NCI-H1105 treated with DMSO at 0.1 percent for 48 hours (cell line): ENCODE measurements at places on chromosomes 5 and 9.

DNA sequence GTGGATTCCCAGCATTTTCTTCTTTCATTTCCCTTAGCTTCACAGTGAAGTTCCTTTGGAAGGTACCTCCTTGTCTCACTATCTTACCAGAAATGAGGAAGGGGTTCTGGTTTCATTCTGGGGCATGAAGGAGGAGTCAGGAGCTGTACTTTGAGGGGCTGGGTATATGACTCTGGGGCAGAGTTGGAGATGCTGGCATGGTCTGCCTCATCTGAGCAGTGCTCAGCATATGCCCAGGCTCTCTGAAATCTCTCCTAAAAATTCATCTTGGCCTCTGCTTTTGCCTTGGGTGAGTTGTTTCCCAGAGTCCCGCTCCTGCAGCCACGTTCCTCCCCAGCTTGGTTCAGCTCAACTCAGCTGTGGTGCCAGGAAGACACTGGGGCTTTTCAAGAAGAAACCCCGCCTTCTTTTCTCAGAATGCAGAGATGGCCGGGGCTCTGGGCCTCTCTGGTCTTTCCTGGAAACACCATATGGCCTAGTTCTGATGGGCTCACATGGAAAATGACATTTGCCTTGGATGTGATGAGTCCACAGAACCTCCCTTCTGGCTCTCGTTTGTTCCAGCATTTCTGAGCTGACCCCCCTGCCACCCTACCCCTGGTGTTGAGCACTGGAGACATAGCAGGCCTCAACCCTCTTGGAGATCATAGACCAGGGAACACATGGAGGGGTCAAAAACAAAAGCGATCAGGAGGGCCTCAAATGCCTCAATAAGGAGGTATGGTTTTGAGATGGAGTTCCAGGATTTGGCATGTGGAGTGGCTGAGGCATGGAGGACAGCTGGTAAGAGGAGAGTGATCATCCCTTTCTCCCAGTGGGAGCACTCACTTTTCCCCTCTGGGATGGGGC lies 12.0 kb upstream of the TGFBR1 start:
- no peak for DNase-seq

DNA sequence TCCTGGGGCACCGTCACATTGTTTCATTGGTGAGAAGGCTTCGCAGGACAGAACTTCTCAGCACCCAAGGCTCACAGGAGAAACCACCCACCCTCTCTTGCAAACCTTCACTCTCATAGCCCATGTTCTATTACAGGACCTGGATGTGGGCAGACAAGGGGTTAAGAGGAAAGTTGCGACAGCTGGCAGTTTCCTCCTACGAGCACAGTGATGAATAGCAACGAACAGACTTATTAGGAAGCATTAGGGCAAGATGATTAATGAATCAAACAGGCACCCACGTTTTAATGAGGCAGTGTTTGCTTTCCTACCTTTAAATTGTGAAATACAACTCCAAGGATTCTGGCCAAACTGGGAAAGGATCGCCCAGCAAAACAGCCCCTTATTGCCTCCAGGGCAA lies 339.3 kb downstream of the DRD1 start:
- DNase-seq = no peak

DNA sequence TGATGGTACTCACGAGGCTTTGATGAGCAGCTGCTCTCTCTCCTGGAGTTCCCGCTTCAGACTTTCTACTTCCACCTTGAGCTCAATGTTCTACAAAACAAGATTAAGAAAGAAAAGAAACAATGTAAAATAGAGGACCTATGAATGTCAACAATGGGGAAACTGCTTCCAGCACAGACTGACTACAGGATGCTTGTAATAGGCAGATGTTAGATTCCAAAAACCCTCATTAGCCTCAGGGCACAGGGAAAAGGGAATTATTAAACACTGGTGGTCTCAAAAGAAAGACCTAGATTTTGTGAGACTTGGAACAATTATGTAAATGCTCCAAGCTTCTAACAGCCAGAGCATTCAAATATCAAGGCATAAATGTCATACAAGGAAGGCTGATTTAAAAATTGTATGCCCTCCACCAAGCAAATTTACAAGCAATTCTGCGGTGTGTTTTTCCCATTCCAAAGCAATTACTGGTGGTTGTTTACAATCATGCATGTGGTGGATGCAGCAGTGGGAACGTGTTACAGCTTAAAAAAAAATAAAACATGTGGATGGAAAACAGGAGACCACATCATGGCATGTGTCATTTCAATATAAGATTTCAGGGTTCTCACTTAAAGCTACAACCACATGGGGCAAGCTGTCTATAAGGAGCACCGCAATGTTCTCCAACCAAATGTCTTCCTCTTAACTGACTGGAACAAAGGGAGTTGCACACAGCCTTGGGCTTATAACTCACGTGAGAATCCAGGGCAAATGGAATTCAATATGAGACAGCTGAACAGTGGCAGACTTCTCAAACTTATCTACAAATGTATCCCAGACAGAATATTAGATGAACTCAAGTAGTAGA lies 34.0 kb downstream of the CDK5RAP2 start:
- DNase-seq = no peak

DNA sequence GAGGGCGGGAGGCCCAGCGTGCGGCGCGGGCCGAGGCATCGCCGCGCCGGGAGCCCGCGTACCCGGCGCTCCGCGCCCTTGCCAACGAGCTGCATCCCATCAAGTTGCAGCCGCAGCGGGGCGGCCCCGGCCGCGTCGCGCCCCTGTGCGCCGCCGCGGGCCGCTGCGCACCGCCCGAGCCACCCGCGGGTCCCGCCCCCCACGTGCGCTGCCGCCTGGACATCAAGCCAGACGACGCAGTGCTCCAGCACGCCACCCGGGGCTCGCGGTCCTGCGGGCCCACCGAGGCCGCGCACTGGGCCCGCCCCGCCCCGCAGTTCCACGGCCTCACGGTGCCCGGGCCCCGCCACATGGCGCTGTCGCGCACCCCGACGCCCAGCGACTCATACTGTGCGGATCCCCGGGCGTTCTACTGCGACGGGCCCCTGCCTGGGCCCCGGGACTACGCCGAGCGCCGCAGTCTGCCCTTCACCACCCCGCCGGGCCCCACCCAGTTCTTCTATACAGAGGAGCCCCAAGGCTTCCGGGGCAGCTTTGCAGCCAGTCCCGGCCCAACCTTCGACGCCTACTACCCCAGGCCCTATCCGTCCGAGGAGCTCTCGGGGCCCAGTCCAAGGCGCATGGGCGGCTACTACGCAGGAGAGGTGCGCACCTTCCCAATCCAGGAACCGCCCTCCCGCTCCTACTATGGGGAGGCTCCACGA lies 2.6 kb downstream of the AJM1 start:
- DNase-seq = no peak

- DNase-seq = no peak
These were observed 6.8 kb downstream of the GARIN3 start for GRCh38 chr5:157159209-157159751.

GRCh38 chr9:121286973-121287741 lies 19.2 kb downstream of the GSN start:
- DNase-seq = no peak

GRCh38 chr9:21836437-21837161 lies 34.2 kb downstream of the MTAP start:
- no peak for DNase-seq

GRCh38 chr9:133552236-133552635 lies 17.7 kb downstream of the ADAMTSL2 start:
- DNase-seq = no peak

DNA sequence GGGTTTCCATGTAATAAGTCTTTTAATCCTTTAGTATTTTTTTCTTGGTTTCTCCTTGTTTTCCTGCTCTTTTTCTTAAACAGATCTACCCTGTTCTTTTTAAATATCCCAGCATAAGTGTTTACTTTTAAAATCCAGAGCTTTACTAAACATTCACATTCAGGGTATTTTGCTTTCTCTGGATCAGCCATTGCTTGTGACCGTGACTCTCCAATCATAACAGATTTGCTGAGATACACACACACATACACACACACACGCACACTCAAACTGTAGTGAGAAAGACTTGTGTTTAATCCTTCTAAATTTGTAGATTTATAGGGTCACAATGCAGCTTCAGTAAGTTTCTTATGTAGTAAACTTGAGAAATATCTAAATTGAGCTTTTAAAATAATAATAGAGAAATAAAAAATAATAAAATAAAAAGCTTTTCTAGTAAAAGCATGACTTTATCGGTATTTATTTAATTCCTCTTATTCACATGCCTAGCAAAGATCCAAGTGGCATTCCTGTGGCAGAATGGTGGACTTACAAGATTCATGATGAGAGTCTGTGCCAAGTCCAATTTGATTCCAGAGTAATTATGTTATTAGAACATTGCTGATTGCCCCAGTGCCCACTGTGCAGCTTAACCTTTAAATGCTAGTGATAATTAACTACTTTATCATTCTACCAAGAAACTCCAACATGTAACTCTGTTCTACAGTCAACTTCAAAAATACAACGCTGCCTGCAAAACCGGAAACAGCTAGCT lies 129.0 kb downstream of the TLE4 start:
- peak; percentile 49 for DNase-seq

DNA sequence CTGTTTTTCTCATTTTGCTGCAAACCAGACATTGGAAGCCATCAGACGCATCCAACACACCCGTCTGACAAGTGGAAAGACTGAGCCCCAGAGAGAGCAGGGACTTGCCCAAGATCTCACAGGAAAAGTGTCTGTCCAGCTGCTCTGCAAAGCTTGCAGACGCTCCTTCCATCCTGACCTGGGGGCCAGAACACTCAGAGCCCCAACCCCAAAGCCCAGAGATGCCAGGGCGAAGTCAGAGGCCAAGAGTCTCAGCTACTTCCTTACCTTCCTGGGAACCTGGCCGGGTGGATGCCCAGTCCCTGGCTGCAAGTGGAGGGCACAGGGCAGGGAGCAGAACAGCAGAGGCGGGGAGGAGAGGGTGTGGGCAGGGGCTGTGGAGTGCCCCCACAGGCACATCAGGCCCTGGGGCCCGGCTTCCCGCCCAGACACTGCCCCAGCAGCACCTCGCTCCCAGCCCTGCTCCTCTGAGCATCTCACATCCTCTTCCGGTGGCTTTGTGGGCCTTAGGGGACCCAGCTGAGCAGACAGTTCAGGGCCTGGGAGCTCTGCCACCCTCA lies 9.7 kb upstream of the RALGDS start:
- DNase-seq = no peak

GRCh38 chr5:72815580-72816283 lies 729 bp upstream of the TNPO1 start:
- peak; percentile 62 for DNase-seq

DNA sequence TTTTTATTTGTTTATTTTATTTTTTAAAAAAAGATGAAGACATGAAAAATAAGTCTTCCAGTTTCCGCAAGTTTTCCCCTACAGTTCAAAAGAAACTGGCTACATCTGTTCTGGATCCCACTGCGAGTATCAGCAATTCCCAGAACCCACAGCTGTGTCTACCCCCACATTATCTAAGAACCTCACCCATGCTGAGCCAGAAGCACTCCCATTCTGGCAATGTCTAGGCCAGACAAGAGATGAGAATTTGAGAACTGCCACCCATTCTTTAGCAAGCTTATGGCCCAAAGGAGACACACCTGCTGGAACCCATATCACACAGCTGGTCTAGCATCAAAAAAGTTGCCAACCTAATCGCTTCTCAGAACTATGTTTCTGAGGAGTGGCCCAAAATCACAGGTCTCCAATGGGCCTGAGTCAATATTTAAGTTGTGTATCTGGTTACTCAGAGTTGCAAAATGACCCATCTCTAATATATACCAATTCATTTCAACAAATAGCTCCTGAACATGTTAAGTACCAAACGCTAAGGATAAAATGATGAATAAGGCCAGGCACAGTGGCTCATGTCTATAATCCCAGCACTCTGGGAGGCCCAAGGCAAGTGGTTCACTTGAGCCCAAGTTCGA lies 27.1 kb downstream of the MTMR12 start:
- no peak for DNase-seq

DNA sequence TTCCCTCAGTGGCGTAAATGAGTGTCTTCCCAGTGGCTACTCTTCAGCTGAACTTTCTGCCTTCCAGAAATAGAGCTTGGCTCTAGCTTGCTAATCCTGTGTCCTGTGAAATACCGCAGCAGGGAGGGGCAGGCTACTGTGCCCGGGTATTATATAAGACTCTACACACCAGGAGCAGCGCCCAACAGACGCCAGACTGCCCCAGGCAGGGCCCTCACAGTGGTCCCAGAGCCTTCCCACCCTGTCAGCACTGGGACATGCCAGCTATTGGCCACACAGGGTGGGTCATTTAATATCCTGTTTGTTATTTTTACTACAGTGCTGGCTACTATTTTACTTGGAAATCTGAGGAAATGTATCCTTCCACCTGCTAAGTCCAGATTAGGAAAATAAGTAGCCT lies 121.0 kb downstream of the FEM1C start:
- no peak for DNase-seq

GRCh38 chr9:33153666-33154065 lies 13.5 kb downstream of the B4GALT1 start:
- DNase-seq = no peak

- DNase-seq = no peak
These were observed 303.2 kb upstream of the GRAMD2B start for GRCh38 chr5:126119887-126120442.

DNA sequence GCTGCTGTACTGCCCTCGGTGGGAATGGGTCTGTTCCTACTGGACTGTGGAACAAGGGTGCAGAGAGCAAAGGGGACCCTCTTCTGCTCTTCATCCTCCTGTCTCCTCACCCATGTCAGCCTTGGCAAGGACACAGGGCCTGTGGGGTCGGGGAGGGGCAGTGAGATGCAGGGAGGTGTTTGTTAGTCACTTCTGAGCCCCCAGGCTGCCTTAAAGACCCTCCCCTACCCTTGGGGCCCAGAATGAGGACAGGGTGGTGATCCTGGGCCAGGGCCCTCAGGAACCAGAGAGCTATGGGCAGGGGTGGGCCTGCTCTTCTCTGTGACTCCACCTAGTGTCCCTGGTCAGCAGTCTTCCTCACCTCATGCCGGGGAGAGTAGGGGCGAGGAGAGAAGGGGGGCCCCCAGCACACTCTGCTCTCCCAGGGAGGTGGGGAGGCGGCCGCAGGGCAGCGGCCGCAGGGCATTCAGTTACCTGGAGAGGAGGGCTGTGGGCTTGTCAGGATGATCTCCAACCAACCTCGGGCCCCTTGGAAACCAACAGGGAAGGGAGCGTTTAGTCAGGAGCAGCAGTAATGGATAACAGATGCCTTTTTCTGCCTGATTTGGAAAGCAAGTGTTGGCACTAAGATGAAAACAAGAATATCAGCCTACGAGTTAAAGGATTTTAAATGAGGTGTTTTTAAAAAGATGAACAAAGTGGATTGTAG lies 62.0 kb upstream of the GARNL3 start:
- no peak for DNase-seq

- DNase-seq = peak; percentile 97
These were observed 485.3 kb downstream of the CDH9 start for GRCh38 chr5:26553079-26553478.

- no peak for DNase-seq
These were observed 9.1 kb downstream of the FBP2 start for GRCh38 chr9:94584555-94584954.

DNA sequence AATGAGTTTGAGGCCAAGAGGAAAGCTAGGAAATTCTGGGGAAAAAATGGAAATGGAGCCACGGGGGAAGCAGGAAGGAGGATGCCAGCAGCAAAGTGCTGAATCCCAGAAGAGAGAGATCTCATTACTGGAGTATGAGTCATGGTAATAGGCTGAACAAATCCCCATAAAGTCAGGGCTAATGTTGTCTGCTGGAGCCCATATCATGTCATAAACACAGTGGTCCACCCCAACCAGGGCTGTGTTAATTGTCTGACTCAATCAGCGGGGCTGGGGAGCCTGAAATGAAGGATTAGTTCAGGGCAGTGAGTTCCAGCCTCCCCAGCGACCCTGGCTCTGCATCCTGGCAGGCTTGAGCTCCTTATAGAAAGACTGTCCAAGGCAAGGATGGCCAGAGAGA lies 68.8 kb downstream of the TLR4 start:
- no peak for DNase-seq
